PC-9 (cell line): ENCODE measurements at places on chromosomes 5 and 9. TPM values are rescaled to one million over a fixed set of nuclear protein-coding genes. Genes with fewer than 3 reads are reported as not detected.

The ABL1 gene
- total RNA-seq, result 48.6 and 54.8 TPM in 2 replicates

The SH2D3C gene
- total RNA-seq, result 0.75 and 0.79 TPM in 2 replicates

The SLC36A3 gene
- total RNA-seq, result not detected in 2 replicates

The PCDHB13 gene
- total RNA-seq, result not detected in 2 replicates

The ANKRD31 gene
- total RNA-seq, result 0.23 and 0.48 TPM in 2 replicates

The CDKN2B-AS1 gene
- 11.6 and 12.5 TPM in 2 replicates for total RNA-seq

The EMB gene
- 11.6 and 11.8 TPM in 2 replicates for total RNA-seq

The PDE6A gene
- total RNA-seq, result 0.35 and 0.50 TPM in 2 replicates

The CD180 gene
- total RNA-seq, result not detected in 2 replicates
